ENCODE measurements at places on chromosomes 1 and 21. TPM values are rescaled to one million over a fixed set of nuclear protein-coding genes. Genes with fewer than 3 reads are reported as not detected.
A peak's percentile ranks its signal among the peaks of the same experiment; 100 is the strongest.

DNA sequence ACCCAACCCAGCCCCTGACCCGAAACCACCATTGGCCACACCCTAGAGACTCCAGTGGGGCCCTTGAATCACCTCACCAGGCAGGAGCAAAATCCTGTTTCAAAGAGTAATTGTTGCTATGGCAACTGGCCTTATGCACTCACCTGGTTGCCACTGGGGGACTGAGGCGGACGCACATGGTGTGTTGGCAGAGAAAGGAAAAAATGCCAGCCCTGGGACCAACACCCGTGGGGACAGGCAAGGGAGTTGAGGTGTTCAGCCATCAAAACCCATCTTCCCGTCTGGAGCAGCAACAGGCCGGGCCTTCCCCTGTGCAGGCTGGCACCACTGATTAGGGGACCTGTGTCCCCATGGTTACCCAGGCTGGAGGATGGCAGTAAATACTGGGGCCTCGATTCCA, 395.8 kb upstream of the VAMP3 start:
- DNase-seq = no peak

- no peak for DNase-seq
These were observed 16.0 kb downstream of the GNB1 start for GRCh38 chr1:1874901-1875300.

DNA sequence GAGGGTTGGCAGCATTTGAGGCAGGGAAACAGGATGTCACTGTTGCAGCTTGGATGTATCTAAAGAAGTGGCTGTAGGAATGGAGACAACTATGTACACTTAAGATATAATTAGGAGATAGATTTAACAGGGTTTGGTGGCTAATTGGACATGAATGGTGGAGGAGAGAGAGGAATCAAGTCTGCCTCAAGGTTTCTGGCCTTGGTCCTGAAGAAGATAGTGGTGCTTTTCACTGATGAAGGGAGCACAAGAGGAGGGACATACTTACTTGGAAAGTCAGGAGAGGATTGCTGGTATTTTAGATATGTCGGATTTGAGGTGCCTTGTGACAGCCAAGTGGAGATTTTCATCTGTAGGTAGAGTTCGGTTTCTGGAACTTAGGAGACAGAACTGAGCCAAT, 123.9 kb downstream of the ST6GALNAC3 start:
- no peak for DNase-seq

DNA sequence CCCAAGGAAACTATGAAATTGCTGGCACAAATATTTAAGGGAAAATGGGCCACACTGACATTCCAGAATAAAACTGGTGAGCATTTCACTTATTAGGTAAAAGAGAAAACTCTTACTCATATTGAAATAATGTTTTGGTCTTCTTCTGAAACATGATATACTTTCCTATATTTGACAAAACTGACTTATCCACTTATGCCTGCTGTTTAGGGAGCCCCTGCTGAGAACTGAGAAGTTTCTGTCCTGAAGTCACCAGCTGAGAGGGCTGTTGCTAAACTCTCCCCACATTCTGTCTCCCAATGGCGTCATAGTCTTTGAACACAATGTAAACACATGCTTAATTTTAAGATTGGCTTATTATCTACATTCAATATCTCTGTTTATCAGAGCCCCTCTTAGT, 46.8 kb upstream of the ZC3H11B start:
- no peak for DNase-seq

GRCh38 chr1:235108876-235109275, 19.8 kb downstream of the TOMM20 start:
- no peak for DNase-seq

Gene ELF3
- total RNA-seq = not detected

Gene MYOG
- total RNA-seq = not detected

Gene APH1A
- total RNA-seq = 128 TPM

Gene S1PR1
- 162 TPM for total RNA-seq

Gene TEKT2
- total RNA-seq = 0.20 TPM

GRCh38 chr1:162632698-162633080, 425 bp downstream of the DDR2 start:
- DNase-seq = peak; percentile 49

DNA sequence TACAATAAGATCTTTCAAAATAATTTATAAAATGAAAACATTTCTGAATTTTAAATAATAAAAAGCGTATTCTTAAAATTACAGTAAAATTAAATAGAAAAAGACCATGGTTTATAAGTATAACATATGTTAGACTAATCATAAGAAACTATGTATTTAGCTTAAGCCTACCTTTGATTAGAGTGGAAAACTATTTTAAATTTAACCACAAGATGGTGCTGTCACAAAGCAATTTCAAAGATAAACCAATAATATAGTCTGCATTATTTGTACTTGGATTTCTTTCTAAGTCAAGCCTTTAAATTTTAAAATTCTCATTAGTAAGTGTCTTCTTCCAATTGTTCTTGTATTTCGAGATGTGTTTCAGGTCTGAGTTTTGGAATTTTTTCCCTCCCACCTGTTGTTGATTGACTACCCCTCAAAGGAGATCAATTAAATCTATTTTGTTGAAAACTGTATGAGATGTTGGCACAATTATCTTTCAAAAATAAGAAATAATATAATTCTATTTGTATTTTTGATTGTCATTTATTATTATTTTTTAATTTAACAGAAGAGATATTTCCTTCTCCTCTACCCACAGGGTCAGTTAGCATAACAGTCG, 459.8 kb downstream of the KCNT2 start:
- DNase-seq = peak; percentile 54

Gene ELAPOR1
- total RNA-seq = under 0.01 TPM

GRCh38 chr1:32042330-32042729, 28.7 kb downstream of the KHDRBS1 start:
- DNase-seq = no peak

GRCh38 chr1:5739561-5740078, 252.6 kb downstream of the NPHP4 start:
- no peak for DNase-seq

GRCh38 chr1:175449306-175449705, 256.7 kb upstream of the KIAA0040 start:
- DNase-seq = no peak

Gene HSD11B1
- total RNA-seq = not detected

Gene SH2D1B
- not detected for total RNA-seq

GRCh38 chr1:160578175-160578524, 1.1 kb downstream of the CD84 start:
- no peak for DNase-seq

DNA sequence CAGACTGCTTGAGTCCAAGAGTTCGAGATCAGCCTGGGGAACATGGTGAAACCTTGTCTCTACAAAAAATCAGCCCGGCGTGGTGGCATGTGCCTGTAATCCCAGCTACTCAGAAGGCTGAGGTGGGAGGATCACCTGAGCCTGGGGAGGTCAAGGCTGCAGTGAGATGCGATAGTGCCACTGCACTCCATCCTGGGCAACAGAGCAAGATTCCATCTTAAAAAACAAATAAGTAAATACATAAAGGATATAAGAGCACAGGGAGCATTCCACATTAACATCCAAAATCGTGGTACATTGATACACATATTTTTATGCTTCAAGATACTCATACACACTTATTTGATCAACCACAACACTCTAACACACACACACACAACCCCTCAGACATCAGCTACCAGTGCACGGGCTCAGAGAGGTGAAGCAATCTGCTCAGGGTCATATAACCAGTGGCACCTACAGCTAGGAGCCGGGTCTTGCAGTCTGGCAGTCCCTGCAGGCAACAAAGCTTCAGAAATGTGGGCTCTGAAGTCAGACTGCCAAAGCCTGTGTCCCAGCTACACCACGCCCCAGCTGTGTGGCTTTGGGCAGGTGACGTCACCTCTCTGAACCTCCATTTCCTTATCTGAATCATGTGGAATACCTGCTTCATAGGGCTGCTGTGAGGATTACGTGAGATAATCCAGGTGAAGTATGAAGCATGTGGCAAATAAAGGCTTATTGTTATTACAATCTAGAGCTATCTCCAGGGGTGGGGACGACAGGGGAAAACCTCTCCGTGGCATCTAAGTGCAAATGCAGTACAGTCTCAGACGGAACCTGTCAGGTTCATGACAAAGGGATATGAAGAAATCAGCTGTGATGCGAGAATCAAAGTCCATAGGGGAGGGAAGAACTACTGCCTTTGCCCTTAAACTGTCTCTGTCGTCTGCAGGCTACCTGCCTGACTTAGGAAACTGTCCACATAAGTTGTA, 4.8 kb upstream of the CRYBG2 start:
- no peak for DNase-seq

DNA sequence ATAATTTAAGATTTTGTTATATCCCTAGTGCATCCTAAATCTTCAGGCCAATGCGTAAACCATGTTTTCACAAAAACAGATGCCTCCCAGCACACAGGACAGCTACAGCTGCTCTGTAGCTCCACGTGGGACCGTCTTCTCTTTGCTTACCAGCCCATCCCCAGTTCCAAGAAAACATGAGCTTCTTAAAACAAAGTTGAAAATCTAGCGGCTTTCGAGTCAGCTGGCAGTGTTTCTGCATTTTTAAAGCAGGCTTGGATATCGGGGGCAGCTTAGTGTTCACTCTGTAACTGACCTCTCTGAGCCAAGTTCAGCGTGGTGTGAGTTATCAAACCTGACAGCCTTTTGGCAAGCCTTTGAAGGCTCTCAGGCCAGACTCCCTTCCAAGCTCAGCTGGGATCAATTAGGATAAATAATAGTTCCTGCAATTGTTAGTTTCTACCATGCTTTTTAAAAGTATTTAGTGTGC, 881.5 kb downstream of the LTN1 start:
- no peak for DNase-seq
